Omental fat pad (tissue), 4 donors: ENCODE measurements at places on chromosomes 12 and 14. TPM values are rescaled to one million over a fixed set of nuclear protein-coding genes. Genes with fewer than 3 reads are reported as not detected.

MEG3 gene
- total RNA-seq: 169 TPM

ANO4 gene
- 1.2 TPM for total RNA-seq

TROAP gene
- total RNA-seq: not detected

DACT1 gene
- total RNA-seq: 4.5 TPM

JPH4 gene
- 0.56 TPM for total RNA-seq

RFX4 gene
- total RNA-seq: not detected

ZC3H10 gene
- total RNA-seq: 5.2 TPM

GDF3 gene
- total RNA-seq: not detected

CEBPE gene
- total RNA-seq: 0.37 TPM

FRS2 gene
- 47.9 TPM for total RNA-seq

COL2A1 gene
- total RNA-seq: 0.12 TPM

PRPH gene
- total RNA-seq: 1.4 TPM
